NCI-H226 (cell line): ENCODE measurements at places on chromosomes 5 and 9.
A peak's percentile ranks its signal among the peaks of the same experiment; 100 is the strongest.

DNA sequence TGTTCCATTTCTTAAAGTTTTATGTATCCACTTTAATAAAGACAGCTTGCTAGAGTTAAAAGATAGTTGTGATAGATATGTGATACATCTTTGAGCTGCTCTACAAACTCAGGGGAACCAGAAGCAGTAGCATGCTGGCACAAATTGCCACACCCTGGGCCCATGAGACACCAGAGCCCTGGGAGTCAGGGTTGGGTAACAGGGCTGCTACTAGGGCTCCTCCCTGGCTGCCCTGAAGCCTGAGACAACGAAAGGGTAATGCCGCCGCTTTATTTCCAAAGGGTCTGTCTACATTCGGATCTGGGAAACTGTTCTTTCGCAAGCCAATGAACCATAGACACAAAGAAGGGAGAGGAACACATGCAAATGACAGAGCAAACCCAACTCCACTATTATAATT, 29.2 kb downstream of the PTPN3 start:
- no peak for DNase-seq

DNA sequence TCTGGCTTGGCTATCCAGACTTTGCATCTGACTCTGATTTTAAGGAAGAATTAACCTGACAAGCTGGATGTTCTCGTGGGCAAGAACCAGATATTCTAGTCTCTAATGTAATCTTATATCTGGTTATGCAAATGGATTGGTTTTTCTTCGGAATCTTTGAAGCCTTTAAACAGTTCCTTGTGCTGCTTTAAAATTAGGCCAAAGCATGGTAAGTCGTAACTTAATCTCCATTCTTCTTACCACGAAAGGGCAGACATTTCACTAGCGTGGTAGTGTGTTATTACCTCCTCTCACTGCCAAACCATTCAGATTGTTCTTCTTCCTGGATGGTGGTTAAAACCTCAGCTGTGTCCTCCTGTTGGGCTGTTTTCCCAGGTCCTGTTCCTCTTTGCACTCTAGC, 34.1 kb upstream of the TTC23L start:
- no peak for DNase-seq

GRCh38 chr5:72179028-72179815, 71.9 kb downstream of the MAP1B start:
- peak; percentile 89 for DNase-seq

DNA sequence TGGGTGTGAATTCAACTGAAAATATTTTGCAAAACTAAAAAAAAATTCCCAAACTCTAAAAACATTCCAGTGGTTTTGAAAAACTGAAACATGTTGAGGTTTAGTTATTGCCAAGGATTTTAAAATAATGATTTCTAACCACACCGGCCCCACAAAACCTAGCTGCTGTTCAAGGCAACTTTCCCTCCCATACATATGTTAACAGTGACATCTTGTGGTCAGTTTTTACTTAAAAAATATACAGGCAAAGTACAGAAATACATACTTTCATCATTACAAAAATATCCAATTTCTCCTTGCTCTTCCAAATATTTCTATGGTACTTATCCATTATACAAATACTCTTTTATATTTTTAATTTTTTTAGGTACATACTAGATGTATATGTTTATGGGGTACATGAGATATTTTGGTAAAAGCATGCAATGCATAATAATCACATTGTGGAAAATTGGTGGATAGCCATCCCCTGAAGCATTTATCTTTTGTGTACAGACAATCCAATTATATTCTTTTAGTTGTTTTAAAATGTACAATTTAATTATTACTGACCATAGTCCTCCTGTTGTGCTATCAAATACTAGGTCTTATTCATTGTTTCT, 34.4 kb upstream of the MRPS30 start:
- DNase-seq, result peak; percentile 7

GRCh38 chr9:36023260-36024048, 13.3 kb upstream of the RECK start:
- peak; percentile 16 for DNase-seq

- DNase-seq, result no peak
These were observed 752.9 kb upstream of the SEMA6A start for GRCh38 chr5:117327511-117327910.

GRCh38 chr9:127753148-127753547, 18.1 kb upstream of the TOR2A start:
- no peak for DNase-seq

- DNase-seq, result no peak
These were observed 29.6 kb upstream of the MRPS30 start for GRCh38 chr5:44779167-44779566.

- DNase-seq, result peak; percentile 15
These were observed 30.0 kb downstream of the LCP2 start for GRCh38 chr5:170267431-170268152.

- DNase-seq, result no peak
These were observed 1.0 kb upstream of the SLIT3 start for GRCh38 chr5:169301986-169302385.

DNA sequence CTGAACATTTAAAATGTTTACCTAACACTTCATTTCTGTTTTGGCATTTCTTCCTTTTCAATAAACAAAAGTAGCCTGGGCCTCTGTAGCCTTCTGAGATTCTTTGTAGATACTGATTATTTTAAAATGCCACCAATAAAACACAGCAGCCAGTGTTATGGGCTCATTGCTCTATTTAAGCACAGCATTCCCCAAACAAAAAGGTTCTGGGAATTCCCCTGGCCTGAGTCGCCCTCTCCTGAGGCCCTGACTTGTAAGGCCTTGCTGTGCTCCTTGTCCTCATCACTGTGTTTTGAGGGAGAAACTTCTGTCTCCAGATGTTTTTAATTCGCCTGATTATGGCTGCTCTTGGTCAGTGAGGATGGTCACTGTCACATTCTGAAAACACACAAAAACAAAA, 33.0 kb upstream of the CTXN3 start:
- DNase-seq, result no peak

GRCh38 chr5:39057734-39058133, 16.5 kb downstream of the RICTOR start:
- no peak for DNase-seq

DNA sequence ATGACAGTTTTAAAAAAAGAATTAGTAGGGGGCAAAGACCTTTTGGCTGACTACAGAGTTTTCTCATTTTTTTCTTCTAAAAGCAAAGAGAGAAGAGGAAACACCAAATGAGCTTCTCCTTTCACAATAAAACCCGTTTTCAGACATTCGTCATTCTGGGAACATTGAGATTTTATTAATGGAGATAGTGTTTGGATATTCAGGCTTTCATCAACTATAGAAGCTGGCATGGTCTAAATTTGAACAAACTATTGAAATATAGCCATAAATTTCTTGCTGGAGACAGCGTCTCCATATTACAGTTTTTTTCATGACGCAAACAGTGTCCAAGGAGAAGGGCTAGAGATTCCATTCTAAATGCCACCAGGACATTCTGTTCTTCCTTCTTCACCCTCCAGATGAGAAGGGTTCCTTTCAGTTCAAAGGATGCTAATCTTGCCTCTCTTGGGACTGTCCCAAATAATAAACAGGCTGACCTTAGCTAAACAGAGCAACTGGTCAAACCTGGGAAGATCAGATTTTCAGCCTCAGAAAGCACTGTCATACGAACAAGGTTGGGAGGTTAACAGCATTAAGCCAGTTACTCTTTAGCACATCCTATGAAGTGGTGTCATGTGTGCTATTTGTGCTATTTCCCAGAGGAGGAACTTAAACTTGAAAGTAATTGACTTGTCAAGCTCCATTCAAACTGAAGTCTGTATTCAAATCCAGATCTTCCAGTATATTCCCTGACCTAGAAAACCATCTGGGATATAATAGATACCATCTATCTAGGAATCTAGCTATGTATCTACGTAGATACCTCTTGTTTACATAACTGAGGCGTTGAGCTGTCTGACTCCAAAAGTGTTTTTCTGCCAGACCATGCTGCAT, 125.6 kb downstream of the LPAR1 start:
- DNase-seq, result no peak
